ENCODE measurements at places on chromosomes 4 and X.

GRCh38 chr4:107863416-107863815, 38.7 kb downstream of the SGMS2 start:
- no peak for DNase-seq

DNA sequence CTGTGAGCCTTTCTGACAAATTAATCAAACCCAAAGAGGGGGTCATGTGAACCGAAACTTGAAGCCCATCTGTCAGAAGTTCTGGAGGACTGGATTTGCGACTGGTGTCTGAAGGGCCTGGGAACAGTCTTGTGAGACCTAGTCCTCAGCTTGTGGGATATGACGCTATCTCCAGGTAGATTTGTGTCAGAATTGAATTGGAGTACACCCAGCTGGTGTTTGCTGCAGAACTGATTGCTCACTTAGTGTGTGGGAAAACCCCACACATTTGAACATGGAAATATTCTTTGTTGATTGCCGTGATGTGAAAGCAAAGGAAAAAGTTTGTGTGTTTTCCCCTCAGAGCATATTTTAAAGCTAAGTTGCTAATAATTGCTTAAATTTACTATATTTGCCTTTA, 30.3 kb upstream of the TMSB15B start:
- DNase-seq: no peak

GRCh38 chr4:152166567-152166966, 369.3 kb downstream of the FBXW7 start:
- no peak for DNase-seq

GRCh38 chr4:55959655-55960054, 10.9 kb downstream of the CEP135 start:
- DNase-seq: no peak

DNA sequence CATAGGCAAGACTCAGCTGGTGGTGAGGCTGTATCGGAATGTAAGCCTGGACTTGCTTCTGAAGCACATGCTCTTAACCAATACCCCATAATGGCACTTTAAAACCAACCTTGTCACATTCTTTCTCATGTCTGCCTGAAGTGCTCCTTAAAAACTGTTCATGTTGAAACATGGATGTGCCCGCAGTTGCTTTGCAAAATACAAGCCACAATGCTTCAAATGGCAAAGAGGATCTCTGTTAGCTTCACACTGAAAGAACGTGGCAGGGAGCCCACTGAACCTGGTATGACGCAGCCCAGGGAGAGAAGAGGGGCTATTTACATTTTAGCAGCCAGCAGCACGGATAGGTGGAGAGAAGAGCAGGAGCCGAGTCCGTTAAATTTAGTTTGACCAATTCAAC, 29.3 kb downstream of the SOD3 start:
- no peak for DNase-seq
